ENCODE measurements at places on chromosomes 12 and 14.

- no peak for DNase-seq
Observed at GRCh38 chr14:73140811-73141323, 4.6 kb downstream of the PSEN1 start.

GRCh38 chr12:111773801-111774551 lies 7.2 kb downstream of the ALDH2 start:
- DNase-seq: no peak

GRCh38 chr14:32432813-32433538 lies 103.9 kb downstream of the AKAP6 start:
- DNase-seq: no peak

GRCh38 chr12:28497889-28498411 lies 307.7 kb downstream of the CCDC91 start:
- no peak for DNase-seq

DNA sequence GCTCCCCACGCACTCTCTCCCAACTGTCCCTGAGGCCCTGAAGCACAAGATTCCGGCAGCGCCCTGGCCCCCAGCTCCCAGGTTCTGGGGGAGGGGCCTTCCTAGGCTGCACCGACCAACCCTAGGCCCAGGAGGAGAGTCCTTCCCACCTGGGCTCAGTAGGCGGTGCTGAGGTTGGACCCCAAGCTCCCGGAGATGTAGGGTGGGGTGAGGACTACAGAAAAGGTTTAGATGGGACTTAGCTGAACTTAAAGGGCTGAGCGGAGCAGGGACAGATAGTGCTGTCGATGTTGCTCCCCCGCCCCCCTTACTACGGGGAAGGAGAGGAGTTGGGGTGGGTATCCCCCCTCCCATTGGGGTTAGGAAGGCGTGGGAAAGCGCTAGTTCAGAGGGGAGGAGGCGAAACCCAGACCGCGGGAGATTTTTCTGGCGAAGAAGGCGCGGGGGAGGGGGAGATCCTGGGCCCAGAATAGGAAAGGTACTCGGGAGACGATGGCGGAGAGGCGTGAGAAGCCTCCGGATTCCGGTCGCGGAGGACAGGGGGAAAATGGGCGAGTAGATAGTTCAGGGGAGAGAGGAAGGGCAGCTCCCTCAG lies 4.2 kb upstream of the BAZ2A start:
- no peak for DNase-seq

DNA sequence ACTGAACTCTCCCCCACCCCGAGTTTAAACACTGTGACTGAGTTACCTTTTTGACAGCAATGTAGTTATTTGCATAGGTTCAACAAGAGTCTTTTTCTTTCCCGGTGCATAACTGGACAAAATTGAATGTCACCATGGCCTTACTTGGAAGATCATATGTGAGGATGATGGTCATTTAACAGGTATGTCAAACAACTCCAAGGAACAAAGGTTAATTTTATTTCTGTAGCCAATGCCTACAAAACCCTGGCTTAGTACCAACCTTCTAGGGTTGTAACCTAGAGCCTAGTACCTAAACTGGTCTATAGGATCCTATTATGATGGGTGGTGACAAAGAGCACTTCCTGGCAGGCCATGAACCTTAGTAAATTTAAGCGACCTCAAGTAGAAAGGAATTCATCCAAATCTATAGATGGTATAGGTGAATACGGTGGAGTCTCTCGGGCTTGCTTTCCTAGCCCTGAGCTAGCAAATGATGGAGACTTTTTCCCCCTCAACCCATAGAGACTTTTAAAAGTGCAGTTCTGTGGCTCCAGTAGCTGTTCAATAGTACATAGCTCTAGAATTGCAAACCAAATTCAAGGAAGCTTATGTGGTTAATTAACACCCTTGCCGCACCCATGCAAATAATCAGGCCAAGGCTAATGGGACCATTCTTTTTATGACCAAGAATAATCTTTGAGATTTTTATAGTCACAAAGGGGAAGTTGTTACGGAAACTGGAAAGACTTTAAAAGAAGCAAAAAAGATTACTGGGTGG lies 89.0 kb downstream of the SLC38A1 start:
- peak; percentile 24 for DNase-seq

DNA sequence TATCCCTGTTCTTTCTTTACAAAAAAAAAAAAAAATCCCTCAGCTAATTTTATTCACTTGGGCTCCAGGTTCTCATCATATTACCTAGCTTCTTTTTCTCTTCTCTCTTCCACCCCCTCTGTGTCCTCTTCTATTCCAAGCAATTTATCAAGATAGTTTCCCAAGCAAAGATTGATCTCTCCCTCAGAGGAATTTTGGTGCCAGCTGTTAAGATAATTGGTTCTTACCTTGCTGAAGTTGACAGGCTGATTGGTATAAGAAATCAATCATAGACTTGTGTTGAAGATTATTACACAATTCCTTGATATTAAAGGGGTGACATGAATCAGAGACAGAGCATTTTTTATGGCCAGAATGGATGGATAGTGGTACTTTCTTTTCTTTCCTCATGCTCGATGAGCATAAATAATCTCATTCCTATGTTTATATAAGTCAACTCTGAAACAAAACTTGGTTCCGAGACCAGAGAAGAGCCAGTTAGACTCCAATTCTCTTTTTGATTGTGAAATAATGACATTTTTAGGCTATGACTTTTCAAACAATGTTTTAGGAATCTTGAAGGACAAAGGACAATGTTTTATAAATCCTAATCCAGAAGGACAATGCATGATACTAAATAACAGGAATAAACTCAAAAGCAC lies 264.1 kb upstream of the PRKD1 start:
- no peak for DNase-seq

GRCh38 chr12:17459214-17459613 lies 630.8 kb downstream of the RERGL start:
- no peak for DNase-seq

- no peak for DNase-seq
Observed at GRCh38 chr14:81837304-81837703, 303.7 kb upstream of the SEL1L start.

DNA sequence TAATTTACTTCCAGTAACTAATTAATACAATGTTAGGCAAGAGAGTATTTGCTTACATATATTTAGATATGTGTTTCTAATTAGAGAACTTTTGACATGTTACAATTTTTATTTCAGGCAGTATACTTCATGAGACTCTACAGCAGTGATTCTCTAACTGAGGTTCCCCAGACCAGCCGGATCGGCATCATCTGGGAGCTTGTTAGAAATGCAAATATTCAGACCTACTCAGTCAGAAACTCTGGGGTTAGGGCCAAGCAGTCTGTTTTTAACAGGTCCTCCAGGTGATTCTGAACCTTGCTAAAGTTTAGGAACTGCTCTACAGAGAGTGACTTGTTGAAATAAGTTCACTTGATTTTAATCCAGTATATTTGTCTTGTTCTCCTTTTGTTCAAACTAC lies 46.5 kb downstream of the ARID2 start:
- DNase-seq: no peak

- no peak for DNase-seq
Observed at GRCh38 chr12:110590059-110590458, 6.9 kb upstream of the PPTC7 start.

DNA sequence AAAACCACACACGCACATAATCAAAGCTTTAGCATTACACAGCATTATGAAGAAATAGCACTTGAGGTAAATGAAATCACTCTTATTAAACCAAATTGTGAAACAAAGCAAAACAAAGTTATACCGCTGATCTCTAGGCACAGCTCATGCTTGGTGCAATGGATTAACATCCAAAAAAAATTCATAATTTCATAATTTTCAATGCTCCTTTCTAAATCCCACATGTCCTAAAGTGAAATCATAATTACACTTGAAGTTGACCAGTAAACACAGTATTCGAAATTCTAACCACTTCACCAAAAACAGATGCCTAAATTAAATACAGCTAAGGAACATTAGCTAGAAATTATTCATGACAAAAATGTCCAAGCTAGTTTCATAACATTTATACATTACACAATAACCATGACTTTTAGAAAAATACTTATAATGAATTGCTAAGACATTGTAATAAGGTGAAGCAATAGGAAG lies 1.5 kb downstream of the MLH3 start:
- DNase-seq: no peak

GRCh38 chr12:71216725-71217579 lies 59.2 kb upstream of the TSPAN8 start:
- no peak for DNase-seq

DNA sequence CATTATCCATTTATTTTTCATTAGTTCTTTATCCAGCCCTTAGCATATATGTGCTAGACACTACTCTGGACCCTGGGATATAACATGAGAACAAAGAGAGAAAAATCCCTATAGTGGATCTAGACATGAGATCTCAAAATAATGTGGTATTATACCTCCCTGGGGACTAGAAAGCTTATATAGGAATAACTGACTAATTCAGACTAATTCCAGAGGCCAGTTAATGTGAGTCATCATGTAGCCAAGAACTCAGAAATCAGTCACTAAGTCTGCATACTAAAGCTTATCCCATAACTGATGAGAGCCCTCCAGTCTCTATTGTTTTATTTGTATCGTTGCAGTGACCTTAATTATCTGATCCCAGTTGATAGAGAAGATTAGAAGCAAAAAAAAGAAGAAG lies 267.1 kb upstream of the RGS6 start:
- no peak for DNase-seq

- no peak for DNase-seq
Observed at GRCh38 chr14:39203659-39204606, 28.9 kb downstream of the PNN start.

DNA sequence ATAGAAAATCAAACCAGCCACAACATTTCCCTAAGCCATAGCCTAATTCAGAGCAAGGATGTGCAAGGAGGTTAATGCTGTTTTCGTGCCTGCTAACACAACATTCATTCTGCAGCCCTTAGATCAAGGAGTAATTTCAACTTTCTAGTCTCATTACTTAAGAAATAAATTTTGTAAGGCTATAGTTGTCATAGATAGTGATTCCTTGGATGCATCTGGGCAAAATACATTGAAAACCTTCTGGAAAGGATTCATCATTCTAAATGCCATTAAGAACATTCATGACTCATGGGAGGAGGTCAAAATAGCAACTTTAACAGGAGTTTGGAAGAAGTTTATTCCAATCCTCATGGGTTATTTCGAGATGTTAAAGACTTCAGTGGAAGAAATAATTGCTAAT lies 283.2 kb downstream of the RPAP3 start:
- DNase-seq: no peak

GRCh38 chr12:109475121-109475520 lies 2.0 kb downstream of the KCTD10 start:
- no peak for DNase-seq

- DNase-seq: no peak
Observed at GRCh38 chr12:27818401-27818918, 38.4 kb upstream of the MANSC4 start.

- no peak for DNase-seq
Observed at GRCh38 chr14:101635749-101636560, 74.7 kb downstream of the DIO3 start.

GRCh38 chr12:93502802-93503623 lies 35.7 kb downstream of the MRPL42 start:
- peak; percentile 57 for DNase-seq
